ENCODE measurements at places on chromosomes 7 and 10. TPM values are rescaled to one million over a fixed set of nuclear protein-coding genes. Genes with fewer than 3 reads are reported as not detected.

CTNNA3 gene
- total RNA-seq, result 15.0 TPM

RELN gene
- total RNA-seq, result 8.0 TPM

CABCOCO1 gene
- 0.83 TPM for total RNA-seq

SEMA3D gene
- total RNA-seq, result 1.5 TPM

BMPER gene
- total RNA-seq, result 4.2 TPM

NDUFB8 gene
- total RNA-seq, result 301 TPM

SFTPA1 gene
- total RNA-seq, result 7.1 TPM

- no peak for DNase-seq
- H3K36me3 ChIP-seq, result no peaks in the 10 kb centered on the region
- no peaks in the 10 kb centered on the region for H3K4me1 ChIP-seq
- no peaks in the 10 kb centered on the region for H3K27me3 ChIP-seq
- no peak overlapping the region for H3K4me3 ChIP-seq
- no peak overlapping the region for H3K27ac ChIP-seq
These were observed 76.8 kb downstream of the PTN start for GRCh38 chr7:137266764-137267163.

DNA sequence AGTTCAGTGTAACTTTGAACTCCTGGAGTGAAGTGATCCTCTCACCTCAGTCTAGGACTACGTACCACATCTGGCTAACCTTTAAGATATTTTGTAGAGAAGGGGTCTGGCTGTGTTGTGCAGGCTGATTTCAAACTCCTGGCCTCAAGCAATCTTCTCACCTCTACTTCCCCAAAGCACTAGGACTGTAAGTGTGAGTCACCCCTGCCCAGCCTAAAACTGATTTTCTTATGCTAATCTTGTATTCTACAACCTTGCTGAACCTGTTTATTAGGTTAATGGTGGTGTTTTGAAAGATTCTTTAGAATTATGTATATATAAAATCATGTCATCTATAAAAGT is 58.0 kb downstream of the LCOR start:
- no peaks in the 10 kb centered on the region for H3K27me3 ChIP-seq
- DNase-seq, result no peak
- H3K4me1 ChIP-seq, result peaks cover 12% of the 10 kb centered on the region

DNA sequence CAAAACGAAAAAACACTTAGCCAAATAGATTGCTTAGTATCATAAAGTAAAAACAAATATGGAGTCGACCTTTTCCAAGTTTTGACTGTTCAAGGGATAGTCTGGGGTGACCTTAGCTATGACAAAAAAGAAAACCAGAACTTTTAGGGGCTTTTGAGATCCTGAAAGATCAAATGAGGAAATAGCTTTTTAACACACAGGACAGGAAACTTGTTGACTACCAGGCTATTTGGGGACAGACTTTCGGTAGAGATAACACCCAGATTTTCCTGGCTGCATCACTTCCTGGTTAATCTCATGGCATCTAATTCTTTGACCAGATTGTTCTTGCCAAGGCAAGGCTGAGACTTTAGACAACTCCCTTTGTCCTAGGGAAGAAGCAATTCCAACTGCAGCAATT is 34.5 kb upstream of the EGR2 start:
- H3K27ac ChIP-seq, result no peak overlapping the region
- no peak overlapping the region for H3K4me3 ChIP-seq
- H3K4me1 ChIP-seq, result no peaks in the 10 kb centered on the region
- no peaks in the 10 kb centered on the region for H3K27me3 ChIP-seq

GRCh38 chr10:101485681-101486554 is 102.1 kb downstream of the POLL start:
- no peaks in the 10 kb centered on the region for H3K27me3 ChIP-seq
- no peak overlapping the region for H3K4me3 ChIP-seq
- no peaks in the 10 kb centered on the region for H3K36me3 ChIP-seq
- peak; percentile 92 for DNase-seq
- no peak overlapping the region for H3K27ac ChIP-seq

- H3K27me3 ChIP-seq, result no peaks in the 10 kb centered on the region
- no peak overlapping the region for H3K27ac ChIP-seq
- H3K4me3 ChIP-seq, result no peak overlapping the region
- peaks cover 60% of the 10 kb centered on the region for H3K4me1 ChIP-seq
- DNase-seq, result no peak
- H3K36me3 ChIP-seq, result no peaks in the 10 kb centered on the region
These were observed 19.1 kb upstream of the PCGF5 start for GRCh38 chr10:91201213-91201996.

DNA sequence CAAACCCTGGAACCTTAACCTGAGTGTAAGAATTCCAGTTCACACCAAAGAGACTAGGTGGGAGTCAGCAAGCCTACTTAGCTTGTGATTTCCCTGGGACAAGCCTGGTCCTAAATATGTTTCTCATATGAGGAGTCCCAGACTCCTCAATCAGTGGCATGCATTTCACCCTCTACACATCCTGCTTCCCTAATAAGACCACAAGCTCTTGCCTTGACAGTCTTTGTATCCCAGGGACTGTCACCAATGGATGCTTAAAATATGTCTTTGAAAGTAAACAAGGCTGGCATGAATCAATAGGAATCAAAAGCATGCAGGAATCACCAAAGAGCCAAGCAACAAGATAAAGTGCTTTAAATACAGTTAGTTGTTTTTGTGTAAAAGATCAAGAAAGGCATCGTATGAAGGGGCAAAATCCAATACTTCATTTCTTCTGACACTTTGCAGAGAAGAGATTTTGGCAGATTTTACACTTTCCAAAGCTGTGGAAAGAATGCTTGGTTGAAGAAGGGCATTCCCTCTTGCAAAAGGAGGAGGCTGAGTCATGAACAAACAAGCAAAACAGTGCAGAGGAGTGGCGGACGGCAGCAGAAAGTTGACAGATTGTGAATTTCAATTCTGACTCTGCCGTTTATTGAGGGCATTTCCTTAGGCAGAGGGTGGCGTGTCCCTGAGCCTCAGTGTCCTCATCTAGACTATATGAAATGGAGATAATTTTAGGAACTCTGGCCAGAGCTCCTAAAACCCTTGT is 8.5 kb upstream of the NFE2L3 start:
- no peaks in the 10 kb centered on the region for H3K27me3 ChIP-seq
- no peak overlapping the region for H3K4me3 ChIP-seq
- no peak for DNase-seq

GRCh38 chr10:14609178-14609577 is 165.5 kb downstream of the FAM107B start:
- peak; percentile 68 for DNase-seq
- peaks cover 12% of the 10 kb centered on the region for H3K4me1 ChIP-seq
- no peak overlapping the region for H3K27ac ChIP-seq
- no peaks in the 10 kb centered on the region for H3K27me3 ChIP-seq
- H3K36me3 ChIP-seq, result no peaks in the 10 kb centered on the region

DNA sequence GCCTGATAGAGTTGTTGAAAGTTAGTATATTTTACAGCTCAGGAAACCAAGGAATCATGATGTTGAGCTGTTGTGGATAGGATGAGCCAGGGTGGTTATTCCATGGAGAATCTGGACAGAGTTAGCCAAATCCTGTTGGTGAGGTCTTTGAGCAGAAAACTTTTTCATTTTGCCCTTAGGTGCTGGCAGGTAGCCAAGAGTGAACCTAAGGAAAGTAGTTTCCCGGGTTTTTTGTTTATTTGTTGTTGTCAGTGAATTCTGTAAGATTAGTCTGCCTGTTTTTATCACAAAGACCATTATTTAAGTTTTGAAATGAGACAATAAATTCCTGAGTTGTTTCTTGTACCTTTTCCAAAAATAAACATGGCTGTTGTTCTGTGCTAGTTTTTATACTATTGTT is 61.0 kb downstream of the GALNT11 start:
- no peaks in the 10 kb centered on the region for H3K27me3 ChIP-seq
- H3K4me1 ChIP-seq, result no peaks in the 10 kb centered on the region
- no peak overlapping the region for H3K27ac ChIP-seq
- no peaks in the 10 kb centered on the region for H3K36me3 ChIP-seq

GRCh38 chr7:20346577-20346976 is 15.9 kb downstream of the ITGB8 start:
- no peaks in the 10 kb centered on the region for H3K36me3 ChIP-seq
- H3K27me3 ChIP-seq, result no peaks in the 10 kb centered on the region
- no peak overlapping the region for H3K27ac ChIP-seq
- no peak for DNase-seq
- H3K4me1 ChIP-seq, result peaks cover 19% of the 10 kb centered on the region

DNA sequence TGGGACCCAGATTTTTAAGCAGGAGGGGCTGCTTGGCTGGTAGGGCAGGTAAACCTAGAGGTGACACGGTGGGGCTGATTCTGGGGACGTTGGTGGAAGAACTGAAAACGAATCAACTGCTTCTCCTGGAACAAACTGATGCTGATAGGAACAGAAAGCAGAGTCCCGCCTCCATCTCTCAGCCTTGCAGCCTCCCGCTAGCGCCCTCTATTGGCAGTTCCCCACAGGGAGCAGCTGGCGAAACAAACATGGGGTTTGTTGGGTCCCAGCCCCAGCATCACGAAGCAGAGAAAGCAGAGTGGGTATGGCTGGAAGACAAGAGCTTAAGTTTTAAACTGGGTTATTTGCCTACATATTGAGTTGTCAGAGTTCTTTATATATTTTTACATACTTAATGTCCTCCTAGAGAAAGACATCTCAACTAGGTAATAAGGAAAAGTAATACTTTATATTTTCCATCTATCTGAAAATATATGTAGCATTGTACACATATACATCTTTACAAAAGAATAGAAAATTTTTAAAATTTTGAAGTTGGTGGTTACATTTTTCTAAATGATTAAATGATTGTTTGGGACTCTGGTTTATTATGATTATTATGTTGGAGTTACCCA is 42.3 kb upstream of the FOXI2 start:
- no peak overlapping the region for H3K4me3 ChIP-seq
- no peak overlapping the region for H3K27ac ChIP-seq
- no peaks in the 10 kb centered on the region for H3K4me1 ChIP-seq
- DNase-seq, result no peak

- no peak for DNase-seq
- no peaks in the 10 kb centered on the region for H3K36me3 ChIP-seq
- H3K4me1 ChIP-seq, result no peaks in the 10 kb centered on the region
- H3K27ac ChIP-seq, result no peak overlapping the region
These were observed 247.7 kb downstream of the IPMK start for GRCh38 chr10:58019863-58020537.

DNA sequence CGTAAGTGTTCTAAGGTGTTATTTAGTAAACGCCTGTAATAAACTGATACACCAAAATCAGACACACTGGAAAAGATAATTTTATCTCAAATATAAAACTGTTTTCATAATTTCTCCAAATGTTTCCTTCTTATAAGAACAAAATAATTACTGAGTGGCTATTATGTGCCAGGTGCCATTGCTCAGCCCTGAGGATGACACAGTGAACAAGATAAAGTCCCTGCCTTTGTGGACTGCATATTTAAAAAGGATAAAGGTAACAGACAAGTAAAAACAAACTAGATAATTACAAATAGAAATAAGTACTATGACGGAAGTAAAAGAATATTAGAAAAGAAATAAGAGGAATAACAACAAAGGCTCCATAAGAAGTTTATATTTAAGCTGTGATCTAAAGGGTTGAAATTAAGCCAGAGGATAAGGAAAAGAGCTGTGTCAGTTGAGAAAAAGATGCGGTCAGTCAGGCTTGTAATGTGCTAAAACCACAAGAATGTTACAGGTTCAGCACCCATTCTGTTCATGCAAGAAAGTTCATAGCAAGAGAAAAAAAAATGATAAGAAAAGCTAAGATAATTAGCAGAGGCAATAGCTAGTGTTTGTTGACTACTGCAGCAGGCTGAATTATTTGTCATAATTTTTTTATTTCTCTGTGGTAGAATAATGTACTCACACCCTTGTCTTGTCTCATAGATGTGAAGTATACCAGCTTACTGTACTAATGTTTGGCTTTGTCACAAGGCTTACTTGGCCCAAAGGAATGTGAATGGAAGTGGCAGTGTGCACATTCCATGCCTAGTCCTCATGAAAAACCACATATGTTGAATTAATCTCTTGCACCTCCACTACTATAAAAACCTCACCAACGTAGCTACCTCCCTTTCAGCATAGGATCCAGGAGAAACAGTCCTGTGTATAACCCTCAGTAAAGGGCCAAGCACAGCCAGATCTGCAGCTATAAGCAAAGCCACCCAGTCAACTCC is 75.1 kb downstream of the CRPPA start:
- no peak for DNase-seq
- no peaks in the 10 kb centered on the region for H3K27me3 ChIP-seq
- H3K27ac ChIP-seq, result no peak overlapping the region
- H3K36me3 ChIP-seq, result no peaks in the 10 kb centered on the region
- no peak overlapping the region for H3K4me3 ChIP-seq
